DND-41 (cell line): ENCODE measurements at places on chromosomes 11 and 22.

DNA sequence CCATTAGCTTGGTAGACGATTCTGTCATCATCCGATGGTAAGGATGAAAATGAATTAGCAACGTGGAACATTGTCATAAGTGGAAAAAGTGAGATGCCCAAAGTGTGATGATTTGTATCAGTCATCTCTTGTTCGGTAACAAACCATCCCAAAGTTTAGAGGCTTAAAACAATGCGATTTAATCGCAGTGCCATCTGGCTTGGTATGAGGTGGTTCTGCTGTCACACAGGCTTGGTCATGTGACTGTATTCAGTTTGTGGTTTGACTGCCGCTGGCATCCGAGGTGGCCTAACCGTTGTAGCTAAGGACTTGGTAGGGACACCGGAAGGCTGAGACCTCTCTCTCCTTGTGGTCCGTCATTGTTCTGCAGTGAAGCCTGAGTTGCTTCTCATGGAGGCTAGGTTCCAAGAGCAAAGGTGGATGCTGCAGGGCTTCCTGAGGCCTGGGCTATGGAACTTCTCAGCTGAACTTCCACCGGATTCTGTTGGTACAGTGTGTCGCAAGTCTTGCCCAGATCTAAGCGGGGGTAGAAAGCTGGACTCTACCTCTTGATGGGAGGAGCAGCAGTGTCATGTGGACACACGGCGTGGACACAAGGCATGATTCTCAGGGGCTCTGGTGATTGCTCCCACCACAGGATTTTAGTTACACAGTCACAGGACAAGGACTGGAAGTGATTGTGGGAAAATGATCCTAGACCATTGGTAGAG, 36.3 kb downstream of the BCR start:
- DNase-seq: peak; percentile 87

- no peak for DNase-seq
Measured at GRCh38 chr11:95977534-95978174, 53.7 kb upstream of the MTMR2 start.

DNA sequence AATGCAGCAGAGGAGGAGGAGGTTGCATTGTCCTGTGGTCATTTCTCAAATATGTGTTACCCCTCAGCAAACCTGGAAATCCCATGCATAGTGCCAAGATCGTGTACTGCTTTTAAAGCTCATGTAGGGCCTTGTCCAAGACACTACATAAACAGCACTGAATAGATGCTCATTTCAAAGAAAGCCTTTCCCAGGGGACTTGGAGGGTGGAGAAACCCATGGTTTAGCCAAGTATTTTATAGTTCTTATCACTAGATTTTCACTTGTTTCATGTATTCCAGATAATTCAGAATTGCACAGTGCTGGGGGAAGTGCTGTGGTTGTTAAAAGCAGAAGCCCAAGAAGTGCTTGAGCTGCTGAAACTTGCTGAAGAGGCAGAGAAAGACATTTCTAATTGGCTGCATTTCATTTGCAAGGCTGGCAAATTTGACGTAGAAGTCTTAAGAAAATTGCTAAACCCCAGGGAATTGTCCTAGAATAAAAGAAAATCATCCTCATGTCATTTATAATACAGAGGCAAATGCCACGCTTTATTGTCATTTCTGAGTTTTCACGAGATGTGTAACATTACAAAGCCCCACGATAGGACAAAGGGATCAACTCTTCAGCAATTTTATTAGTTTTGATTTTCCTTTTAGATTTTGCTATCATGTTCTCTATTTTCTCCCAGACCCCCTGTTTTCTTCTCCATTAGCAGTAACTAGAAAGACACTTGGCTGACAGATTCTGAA, 20.1 kb downstream of the CSRP3 start:
- DNase-seq: no peak

DNA sequence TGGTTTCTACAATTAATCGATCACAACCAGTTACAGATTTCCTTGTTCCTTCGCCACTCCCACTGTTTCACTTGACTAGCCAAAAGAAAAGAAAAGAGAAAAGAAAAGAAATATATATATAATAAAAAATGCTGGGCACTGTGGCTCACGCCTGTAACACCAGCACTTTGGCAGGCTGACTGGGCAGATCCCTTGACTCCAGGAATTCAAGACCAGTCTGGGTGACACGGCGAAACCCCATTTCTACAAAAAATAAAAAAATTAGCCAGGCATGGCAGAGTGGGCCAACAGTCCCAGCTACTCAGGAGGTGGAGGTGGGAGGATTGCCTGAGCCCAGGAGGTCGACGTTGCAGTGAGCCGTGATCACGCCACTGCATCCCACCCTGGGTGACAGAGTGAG, 83.8 kb downstream of the NAT10 start:
- no peak for DNase-seq

- DNase-seq: no peak
Measured at GRCh38 chr22:40709752-40710413, 30.6 kb downstream of the MCHR1 start.

DNA sequence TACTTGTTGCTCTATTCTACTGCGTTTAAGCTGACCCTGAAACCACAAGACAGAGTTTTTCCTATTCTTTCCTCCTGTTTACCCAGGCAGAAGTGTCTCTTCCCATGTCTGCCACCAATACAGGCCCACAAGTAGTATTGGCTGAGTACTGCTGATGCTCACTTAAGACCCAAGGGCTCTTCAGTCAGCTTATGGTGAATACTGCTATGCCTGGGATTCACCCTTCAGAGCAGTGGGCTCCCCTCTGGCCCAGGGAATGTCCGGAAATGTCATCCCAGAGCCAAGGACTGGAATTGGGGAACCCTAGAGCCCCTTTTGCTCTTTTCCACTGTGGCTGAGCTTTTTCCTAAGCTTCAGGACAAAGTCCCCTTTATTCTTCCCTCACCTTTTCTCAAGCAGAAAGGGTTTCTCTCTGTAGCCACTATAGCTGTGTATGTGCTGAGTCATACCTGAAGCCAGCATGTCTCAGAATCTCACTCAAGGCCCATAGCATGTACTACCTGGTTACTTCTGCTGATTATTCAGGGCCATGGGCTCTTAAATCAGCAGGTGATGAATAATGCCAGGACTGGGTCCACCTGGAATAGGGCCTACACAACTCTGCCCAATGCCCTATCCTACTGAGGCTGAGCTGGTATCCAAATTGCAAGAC, 745.8 kb upstream of the ANO5 start:
- DNase-seq: no peak

DNA sequence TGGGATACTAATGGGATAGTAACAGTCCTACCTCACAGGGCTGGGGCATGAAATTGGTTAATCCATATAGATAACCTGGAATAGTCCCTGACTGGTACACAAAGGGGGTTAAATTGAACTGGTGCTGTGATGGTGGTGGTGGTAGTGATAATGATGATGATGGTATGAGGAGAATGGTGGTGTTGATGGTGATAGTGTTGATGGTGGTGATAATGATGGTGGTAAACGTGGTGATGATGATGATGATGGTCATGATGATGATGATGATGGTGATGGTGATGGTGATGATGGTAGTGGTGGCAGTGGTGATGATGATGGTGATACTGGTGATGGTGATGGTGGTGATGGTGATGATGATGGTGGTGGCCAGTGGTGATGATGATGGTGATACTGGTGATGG, 38.7 kb downstream of the SMIM38 start:
- no peak for DNase-seq

DNA sequence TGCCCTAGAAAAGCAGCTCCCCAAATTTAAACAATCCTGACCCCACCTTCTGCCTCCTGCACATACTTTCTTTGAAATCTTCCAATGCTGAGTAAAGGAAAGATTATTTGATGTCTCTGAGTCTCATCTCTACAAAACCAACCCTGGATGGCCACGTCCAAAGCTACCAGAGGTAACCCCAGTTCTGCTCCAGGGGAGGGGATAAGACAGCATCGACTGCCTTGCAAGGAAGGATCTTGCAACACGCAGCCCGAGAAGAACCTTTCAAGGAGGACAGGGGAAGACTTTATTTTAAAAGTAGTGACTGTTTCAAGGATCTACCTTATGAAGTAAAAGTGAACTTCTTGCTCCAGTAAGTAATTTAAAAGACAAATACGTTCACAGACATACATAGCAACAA, 66.5 kb upstream of the TMEM45B start:
- DNase-seq: no peak

DNA sequence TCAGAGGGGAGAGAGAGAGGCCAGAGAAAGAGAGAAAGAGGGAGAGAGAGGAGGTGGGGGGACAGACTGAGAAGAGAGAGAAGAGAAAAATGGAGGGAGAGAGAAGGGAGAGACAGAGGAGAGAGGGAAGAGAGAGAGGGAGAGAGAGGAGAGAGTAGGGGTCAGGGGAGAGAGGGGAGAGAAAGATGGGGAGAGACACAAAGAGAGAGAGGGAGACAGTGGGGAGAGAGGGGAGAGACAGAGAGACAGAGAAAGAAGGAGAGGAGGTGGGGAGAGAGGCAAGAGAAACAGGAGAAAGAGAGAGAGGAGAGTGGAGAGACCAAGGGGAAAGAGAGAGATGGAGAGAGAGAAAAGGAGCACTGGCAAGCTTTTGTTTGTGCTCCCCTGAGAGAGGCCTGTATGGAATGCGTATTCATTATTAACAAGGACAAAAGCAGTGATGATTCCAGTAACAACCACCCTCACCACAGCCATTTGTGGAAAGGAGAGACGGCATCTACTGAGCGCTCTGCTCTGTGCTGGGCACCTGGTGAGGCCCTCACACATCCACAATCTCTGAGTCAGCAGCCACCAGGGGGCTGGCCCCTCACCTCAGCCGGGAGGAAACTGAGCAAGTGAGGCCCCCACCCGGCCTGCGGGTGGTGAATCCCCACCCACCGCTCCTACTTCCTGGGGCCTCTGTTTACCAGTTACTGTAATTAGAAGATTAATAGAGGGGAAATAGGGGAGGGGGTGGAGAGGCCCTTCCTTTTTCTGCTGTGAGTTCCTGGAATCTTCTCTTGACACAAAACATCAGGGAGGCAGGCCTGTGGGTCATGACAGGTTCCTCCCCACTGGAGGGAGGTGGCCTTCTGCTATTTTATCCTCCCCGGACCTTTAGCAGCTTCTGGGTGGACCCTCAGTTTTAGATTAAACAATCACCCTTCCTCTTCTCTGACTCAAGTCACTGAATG, 14.6 kb upstream of the MIAT start:
- DNase-seq: peak; percentile 94

DNA sequence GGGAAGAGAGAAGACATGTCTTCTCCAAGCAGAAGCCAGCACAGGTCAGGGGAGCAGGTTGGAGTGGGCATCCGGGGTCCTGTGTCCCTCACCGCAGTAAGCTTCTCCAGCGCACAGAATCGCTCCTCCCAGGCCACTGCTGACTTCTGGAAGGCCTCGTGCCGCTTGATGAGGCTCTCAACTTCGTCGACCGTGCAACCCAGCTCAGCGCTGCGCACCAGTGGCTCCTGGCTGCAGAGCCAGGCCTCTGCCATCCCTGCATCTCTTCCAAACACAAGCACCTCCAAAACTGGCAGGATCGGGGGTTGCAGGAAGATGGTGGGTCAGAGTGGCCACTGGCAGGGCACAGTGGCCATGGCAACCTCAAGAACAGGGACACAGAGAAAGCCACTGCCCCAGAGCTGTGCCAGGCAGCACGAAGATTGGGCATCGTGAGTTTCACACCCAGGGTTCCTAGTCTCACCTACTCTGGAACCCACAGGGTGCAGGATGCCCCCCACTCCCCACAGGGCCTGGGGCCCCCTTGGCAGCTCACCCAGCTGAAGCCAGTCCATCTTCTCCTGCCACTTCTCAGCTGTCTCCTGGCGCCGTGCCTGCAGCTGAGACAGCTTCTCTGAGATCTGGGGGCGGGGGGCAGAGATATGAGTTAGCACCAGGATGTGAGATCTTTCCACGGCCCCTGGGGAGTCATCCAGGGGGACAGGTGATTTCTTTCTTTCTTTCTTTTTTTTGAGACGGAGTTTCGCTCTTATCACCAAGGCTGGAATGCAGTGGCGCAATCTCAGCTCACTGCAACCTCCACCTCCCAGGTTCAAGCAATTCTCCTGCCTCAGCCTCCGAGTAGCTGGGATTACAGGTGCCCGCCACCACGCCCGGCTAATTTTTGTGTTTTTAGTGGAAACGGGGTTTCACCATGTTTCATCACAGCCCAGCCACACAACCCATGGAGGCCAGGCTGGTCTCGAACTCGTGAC, 11.2 kb upstream of the RBM4B start:
- no peak for DNase-seq

DNA sequence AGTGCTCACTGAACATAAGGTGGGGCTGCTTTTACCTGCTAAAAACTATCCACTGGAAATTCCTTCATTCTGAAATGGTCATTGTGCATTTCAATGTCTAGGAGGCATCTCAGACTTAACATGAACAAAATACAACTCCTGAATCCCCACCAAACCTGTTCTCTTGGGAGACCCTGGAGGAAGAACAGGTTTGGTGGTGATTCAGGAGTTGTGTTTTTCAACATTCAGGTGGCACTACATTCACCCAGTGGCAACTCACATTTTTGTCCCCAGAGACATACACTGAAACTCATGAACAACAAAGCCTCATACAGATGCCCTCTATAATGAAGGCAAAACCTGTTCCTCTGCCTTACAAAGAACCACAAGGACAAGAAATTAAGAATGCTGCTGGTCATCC, 64.3 kb upstream of the CYP2D6 start:
- DNase-seq: no peak

DNA sequence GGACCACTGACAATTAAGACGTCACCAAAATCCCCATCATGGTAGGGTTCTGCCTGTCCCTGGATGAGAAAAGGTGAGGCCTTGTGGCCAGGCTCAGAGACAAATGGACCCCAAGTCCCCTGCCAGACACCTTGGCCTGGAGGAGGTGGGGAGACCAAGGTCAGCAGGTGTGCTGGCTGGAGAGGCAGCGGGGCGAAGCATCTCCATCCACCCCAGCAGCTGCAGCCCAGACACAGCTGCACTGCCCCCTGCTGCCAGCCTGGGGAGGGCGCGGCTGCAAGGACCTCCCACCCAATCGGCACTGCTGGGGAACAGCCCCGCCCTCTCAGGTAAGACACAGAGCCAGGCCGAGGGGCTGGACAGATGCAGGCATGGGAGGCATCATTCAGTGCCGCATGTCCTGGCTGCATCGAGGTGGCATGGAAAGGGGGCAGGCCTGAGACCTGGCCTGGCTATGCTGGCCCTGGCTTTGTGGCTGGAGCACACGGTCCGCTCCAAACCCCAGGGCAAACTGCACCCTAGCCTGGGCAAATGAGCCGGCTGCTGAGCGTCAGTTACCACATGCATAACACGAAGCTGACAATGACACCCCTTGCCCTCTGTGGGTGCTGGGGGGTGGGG, 12.2 kb upstream of the MFNG start:
- DNase-seq: peak; percentile 55

- peak; percentile 55 for DNase-seq
Measured at GRCh38 chr11:14852571-14853177, 39.4 kb downstream of the CYP2R1 start.

- DNase-seq: no peak
Measured at GRCh38 chr22:26768952-26769351, 111.6 kb downstream of the MIAT start.

- DNase-seq: no peak
Measured at GRCh38 chr11:27754035-27755017, 54.1 kb upstream of the BDNF start.

- no peak for DNase-seq
Measured at GRCh38 chr22:25153961-25154666, 45.5 kb upstream of the CRYBB3 start.

GRCh38 chr11:132780046-132780445, 752.3 kb downstream of the OPCML start:
- no peak for DNase-seq

GRCh38 chr11:134683860-134684259, 271.8 kb upstream of the B3GAT1 start:
- no peak for DNase-seq
